Nephron progenitor cell (in vitro differentiated cells): ENCODE measurements at places on chromosomes 5 and 9.

DNA sequence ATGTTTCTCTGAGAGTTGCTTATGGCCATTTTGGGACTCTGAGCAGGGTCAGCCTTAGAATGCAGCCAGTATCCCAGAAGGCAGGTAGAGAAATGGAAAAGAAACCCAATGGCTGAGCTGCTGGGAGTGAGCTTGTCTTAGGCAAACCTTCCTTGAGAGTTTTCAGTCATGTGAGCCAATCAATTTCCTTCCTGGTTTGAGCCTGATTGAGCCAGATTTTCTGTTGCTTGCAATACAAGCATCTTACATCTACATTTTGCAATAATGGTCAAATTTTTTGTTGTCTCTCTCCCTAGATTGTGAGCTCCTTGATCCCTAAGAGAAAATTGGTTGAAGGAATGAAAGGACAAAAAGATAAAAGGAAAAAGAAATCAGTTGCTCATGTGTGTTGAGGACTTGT is 155.3 kb downstream of the SNX18 start:
- DNase-seq = no peak

- DNase-seq = no peak
These were observed 151.8 kb upstream of the EPB41L4A start for GRCh38 chr5:112570708-112571444.

DNA sequence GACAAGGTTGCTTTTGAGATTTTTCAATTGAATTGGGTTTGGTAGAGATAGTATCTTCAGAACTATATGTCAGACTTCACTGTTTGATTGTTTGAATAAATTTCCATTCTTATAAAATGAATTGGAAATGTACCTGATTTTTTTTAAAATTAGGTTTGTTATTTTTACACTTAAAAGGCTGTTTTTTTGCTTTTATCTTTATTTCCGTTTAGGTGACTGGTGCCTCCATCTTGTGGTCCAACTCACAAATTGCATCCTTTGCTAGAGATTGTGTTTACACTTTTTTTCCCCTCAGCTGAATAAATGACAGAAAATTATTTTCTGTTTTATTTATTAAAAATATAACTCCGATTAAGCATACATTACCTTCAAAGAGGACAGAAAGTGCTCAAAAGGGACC is 15.6 kb downstream of the NDUFAF2 start:
- DNase-seq = no peak

DNA sequence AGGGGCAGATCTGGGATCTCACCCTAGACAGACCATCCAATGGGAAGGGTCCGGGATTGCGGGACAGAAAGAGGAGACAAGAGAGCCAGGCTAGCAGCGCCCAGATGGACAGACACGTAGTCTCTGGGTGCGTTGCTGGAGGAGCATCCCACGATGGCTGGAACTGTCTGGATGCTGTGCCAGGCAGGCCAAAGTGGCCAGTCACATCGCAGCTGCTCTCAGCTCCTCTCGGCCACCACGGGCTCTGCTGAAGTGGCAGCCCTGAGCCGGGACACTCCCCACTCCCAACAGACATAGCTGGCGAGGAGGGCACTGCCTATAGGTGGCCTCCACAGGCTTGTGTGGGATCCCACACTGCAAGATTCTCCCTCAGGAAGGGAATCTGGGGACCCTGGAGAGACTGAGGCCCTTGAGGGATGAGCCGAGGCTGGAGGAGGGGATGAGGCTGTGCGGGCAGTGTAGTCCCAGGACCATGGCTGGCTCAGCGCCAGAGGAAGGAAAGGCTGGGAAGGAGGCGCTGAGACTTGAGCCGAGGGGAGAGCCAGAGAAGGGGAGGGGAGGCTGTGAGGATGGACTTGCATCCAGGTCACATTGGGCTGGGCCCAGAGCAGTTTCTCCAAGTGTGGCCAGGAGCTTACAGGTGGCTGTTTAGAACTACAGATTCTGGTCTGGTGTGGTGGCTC is 10.3 kb upstream of the WDR5 start:
- DNase-seq = no peak

DNA sequence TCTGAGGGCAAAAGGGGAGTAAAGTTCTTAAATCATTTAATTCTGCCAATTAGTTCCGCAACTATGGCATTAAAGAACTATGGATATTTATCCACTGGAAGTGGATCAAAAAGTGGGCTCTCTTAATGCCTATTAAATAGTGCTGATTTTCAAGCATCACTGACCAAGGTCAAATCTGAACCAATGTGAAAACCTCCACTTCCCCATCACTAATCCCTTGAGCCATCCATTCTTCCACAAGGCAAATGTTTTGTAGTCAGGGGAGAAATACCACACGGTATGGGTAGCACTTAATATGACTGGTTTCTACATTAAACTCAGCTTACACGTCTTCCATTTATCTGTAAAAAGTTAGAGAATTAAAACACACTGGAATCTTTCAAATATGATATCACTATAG is 57.6 kb downstream of the MLLT3 start:
- no peak for DNase-seq

- DNase-seq = no peak
These were observed 233.3 kb downstream of the BNC2 start for GRCh38 chr9:16637218-16637617.

DNA sequence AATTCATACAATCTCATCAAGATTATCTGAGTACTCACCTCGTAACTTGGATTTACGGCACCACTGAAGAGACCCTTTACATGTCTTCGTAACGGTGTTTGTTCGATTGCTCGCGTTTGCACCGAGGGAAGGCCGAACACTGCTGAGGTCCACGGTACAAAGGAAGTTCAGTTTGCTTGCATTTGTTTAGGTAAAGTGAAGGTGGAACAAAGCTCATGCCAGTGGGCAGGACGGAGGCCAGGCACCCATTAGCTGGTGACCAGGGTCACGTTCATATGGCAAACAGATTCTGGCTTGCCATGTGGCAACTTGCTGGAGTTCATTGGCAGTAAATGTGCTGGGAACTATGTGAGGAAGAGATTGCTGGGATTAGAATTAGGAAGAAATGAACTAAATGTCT is 164.8 kb downstream of the MACROH2A1 start:
- DNase-seq = no peak

DNA sequence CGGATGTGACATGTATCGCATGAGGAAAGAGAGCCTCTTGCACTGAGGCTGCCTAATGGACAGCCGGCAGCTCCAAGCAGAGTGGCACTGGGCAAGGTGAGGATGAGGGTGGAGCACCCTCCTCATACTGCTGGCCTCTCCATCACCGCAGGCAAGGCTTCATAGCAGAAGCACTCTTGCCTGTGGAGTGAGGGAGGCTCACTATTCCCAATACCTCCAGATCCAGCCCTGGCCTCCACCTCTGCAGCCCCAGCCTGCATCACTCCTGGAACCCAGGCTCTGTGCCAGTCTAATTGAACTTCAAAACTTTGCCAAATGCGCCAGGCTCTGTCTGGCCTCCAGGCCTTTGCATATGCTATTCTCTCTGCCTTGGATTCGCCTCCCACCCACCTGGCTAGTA is 29.7 kb upstream of the ARAP3 start:
- no peak for DNase-seq

DNA sequence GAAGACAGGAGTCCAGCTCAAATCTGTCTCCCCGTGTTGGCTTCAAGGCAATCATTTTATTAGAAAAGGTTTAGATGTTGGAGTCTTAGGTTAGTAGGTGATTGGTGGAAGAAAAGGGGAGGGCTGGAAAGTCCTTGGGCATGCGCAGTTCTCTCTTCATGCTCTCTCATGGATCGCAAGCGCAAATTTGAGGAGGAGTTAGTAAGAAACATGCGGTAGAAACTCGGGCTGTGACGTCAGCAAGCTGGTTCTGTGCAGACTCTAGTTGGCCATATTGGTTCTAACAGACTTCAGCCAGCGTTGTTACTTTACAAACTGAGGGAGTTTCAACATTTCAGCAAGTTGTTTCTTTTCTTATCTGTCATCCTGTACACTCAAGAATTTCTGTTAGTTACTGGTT is 392.2 kb downstream of the CDK5RAP2 start:
- DNase-seq = no peak

DNA sequence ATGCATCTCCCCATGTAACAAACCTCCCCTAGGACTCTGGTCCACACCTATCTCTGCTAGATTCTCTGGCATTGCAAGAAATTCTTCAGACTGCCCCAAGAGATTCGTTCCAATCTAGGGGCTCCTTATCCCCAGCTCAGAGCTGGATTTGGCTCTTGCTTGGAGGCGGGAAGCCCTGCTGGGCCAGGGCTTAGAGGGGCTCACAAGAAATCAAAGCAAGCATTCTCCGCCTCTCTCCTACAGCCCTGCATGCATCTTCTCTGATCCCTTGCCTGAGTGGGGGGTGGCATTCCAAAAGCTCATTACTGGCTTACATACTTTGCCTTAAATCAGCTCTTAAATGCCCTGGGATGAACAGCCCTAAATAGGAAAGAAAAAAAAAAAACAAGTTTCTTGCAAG is 75.8 kb downstream of the KCNIP1 start:
- no peak for DNase-seq

DNA sequence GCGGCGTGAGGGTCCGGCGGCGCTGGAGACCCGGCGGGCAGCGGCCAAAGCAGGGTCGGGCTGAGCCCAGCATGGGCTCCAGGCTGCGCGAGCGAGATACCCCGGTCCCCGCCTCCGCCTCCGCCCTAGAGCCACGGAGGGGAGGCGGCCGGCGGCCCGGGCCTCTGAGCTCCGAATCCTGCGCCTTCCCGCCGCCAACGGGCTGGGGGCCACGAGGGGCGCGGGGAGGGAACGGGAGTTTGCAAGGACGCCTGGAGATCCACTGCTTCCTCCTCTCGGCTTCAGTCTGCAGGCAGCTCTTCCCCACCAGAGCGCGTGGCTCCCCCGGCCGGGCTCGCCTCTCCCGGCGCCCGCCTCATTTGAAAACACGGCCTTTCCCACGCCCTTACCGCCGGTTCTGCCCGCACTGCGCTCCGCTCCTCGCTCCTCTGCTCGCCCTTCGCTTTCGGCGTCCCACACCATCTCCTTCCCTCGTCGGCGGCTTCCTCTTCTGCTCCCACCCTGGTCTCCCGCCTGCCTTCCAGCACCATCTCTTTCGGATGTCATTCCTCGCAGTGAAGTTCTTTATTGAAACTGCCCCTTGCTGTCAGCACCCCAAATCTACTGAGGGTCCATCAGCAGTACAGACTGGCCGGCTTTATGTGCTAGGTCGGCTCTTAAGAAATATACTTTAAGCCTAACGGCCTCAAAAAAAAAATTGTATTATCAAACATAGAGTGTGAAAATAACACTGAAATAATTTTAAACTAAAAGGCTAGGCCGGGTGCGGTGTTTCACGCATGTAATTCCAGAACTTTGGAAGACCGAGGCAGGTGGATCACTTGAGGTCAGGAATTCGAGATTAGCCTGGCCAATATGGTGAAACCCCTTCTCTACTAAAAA is 105.0 kb upstream of the FAM120A start:
- DNase-seq = peak; percentile 69

DNA sequence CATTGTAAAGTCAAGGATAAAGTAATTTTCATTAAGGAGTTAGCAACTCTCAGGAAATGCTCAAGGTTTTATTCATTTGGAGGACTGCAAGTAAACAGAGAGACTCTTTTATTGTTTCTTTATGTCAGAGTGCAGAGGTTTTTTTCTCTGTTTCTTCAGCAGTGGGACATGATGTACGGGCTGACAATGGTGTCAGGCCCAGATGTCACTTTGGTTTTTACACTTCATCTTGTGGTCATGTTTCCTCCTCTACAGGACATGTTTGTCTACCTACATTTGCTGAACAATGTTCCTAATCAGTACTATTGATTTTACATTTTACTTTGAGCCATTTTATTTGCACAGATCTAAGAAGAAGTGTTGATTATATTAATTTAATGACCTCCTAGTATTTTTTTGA is 72.8 kb upstream of the PARP8 start:
- DNase-seq = no peak

- DNase-seq = no peak
These were observed 26.5 kb downstream of the ANKRD33B start for GRCh38 chr5:10590226-10590999.

DNA sequence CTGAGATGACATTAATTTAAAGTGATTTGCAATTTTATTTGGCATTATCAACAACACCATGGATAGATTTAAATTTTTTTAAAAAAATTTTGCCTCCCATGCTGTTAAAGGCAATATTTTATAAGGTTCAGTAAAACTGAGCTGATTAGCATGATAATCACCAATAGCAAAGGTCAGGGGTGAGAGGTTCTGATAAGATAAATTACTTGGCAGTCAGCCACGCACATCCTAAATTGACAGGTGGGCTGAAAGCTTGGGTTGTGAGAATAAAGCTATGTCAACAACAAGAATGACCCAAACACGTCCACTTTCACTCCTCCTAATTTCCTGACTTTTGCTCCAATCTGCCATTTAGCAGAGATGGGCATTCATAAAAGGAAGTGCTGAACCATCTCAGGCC is 127.1 kb downstream of the LHFPL2 start:
- no peak for DNase-seq

GRCh38 chr9:98117984-98118639 is 910 bp downstream of the TRIM14 start:
- no peak for DNase-seq

- DNase-seq = peak; percentile 93
These were observed 965 bp downstream of the PTGDS start for GRCh38 chr9:136978073-136978864.

DNA sequence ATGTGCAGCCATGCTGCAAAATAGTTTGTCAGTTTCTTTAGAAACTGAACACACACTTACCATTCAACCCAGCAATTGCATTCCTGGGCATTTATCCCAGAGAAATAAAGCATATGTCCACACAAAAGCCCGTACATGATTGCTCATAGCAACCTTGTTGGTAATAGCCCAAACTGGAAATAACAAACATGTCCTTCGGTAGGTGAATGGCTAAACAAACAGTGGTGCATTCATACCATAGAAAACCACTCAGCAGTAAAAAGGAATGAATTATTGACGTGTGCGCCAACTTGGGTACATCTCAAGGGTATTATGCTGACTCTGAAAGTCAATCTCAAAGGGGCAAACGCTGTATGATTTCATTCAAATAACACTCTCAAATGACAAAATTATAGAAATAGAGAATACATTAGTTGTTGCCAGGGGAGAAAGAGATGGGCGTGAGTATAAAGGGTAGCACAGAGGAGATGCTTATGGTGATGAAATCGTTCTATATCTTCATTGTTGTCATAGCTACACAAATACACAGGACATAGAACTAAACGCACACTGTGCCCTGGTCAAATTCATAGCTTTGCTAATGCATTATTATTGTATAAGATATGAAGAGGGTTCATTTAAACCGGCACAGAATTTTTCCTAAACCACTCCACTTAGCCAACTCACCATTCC is 58.2 kb downstream of the DRD1 start:
- no peak for DNase-seq

GRCh38 chr5:114658194-114658593 is 296.3 kb downstream of the KCNN2 start:
- no peak for DNase-seq

GRCh38 chr5:105840800-105841199 is 1829.9 kb downstream of the EFNA5 start:
- DNase-seq = no peak

GRCh38 chr9:123679330-123679987 is 250.5 kb downstream of the DENND1A start:
- no peak for DNase-seq

- no peak for DNase-seq
These were observed 17.3 kb downstream of the KLHL3 start for GRCh38 chr5:137718611-137719010.
